Ovary (tissue), 10 donors: ENCODE measurements at places on chromosomes 2 and 18. TPM values are rescaled to one million over a fixed set of nuclear protein-coding genes. Genes with fewer than 3 reads are reported as not detected.

DNA sequence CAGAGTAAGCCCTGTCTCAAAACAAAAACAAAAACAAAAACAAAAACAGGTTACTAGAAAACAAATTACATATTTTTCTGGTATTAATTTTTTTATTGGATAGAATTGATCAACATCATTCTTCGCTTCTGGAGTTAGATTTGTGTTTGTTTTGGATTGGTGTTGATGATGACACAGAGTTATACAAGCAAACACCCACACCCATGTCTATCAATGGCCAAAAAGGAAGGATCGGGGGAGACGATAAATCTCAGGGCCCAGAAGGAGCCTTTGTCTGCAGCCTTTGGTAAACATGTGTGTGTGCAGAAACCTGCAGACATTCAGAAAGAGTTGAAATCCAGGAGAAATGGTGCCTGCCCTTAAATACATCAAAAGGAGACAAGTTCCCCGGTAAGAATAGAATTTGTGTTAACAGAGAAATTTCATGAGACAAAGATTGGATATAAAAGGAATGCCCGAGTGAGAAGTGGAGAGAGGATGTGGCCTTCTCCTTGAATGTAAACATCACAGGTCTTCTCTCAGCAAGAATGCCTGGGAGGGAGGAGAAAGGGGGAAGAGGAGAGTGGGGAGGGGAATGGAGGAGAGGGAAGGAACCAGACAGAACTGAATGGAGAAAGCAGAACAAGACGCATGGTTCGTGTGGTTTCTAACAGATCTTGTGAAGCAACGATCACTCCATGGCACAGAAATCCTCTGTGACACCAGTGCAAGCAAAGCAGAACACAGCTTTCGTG lies 40.4 kb upstream of the TMEM178A start:
- no peak for DNase-seq
- no peaks in the 10 kb centered on the region for H3K27me3 ChIP-seq
- H3K27ac ChIP-seq = no peak overlapping the region
- H3K4me1 ChIP-seq = no peaks in the 10 kb centered on the region

DNA sequence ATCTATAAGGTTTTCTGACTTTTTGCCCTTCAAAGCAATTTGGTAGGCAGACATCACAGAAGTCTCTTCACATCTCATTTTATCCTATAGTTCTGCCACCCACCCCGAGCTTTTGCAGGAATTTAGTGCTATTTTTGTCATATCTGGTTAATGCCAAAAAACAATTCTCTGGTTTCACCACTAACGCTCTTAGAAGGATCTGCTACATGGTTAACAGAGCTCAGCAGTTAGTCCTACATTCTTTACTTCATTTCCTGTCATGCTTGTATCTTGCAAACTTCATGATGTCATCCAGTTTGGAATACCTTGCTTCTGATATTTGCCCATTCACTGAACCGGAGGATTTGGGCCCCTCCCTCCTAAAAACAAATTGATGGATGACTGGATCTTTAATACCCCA lies 116.8 kb upstream of the SERPINE2 start:
- H3K27ac ChIP-seq = no peak overlapping the region
- DNase-seq = no peak
- no peak overlapping the region for H3K4me3 ChIP-seq
- H3K27me3 ChIP-seq = no peaks in the 10 kb centered on the region
- no peaks in the 10 kb centered on the region for H3K36me3 ChIP-seq

Gene SULT1C2
- 0.40 TPM for total RNA-seq

Gene HOXD9
- total RNA-seq = 20.6 TPM

GRCh38 chr2:102977426-102978090 lies 215.7 kb downstream of the TMEM182 start:
- no peak for DNase-seq
- H3K4me1 ChIP-seq = no peaks in the 10 kb centered on the region
- H3K27ac ChIP-seq = no peak overlapping the region
- H3K36me3 ChIP-seq = no peaks in the 10 kb centered on the region
- H3K27me3 ChIP-seq = no peaks in the 10 kb centered on the region

Gene KIAA2012
- total RNA-seq = 5.2 TPM

DNA sequence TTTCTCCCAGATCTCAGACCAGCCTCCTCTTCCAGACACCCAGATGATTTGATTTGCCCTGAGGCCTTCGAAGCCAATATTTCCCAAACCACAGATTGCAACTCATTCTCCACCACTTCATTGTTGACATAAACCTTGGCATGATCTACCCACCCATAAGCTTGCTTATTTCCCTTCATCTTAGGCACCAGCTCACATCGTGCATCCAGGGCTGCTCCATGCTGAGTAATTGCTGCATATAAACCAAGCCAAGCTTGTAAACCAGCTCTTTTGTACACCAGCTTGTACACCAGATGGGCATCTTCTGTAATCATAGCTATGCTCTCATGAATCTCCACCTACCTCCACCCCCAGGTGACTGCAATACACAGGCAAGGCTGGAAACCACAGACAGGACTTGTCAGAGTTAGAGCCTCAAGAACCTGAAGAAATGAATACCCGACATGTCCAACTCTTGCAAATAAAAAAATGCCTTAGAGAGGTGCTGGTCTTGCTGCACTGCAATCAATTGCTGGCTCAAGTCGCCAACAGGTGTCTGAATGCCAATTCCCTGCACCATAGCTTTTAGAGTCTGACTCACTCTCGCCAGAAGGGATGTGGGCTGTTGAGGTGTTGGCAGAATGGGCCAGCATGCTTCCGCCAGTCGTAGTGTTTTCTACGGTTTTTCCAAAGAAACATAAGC lies 31.5 kb downstream of the TRABD2A start:
- H3K36me3 ChIP-seq = no peaks in the 10 kb centered on the region
- H3K4me1 ChIP-seq = no peaks in the 10 kb centered on the region
- no peak overlapping the region for H3K4me3 ChIP-seq
- no peaks in the 10 kb centered on the region for H3K27me3 ChIP-seq
- no peak overlapping the region for H3K27ac ChIP-seq

DNA sequence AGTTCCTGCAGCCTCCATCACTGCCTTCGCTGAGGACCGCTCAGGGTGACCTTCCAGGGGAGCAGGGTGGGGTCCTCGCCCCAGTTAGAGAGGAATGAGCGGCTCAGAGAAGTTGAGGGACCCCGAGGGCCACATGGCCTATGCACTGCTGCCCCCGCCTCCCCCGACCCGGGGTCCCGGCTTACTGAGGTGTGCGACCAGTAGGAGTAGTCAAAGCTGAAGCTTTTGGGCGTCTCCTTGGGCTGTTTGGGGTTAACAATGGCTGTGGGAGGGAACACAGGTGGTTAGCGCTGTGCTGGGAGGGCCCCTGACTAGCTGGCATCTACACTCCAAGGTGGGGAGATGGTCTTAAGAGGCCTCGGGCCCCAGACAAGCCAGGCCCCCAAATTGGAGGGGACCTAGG lies 31.0 kb downstream of the KIF1A start:
- H3K27ac ChIP-seq = no peak overlapping the region
- no peaks in the 10 kb centered on the region for H3K27me3 ChIP-seq

DNA sequence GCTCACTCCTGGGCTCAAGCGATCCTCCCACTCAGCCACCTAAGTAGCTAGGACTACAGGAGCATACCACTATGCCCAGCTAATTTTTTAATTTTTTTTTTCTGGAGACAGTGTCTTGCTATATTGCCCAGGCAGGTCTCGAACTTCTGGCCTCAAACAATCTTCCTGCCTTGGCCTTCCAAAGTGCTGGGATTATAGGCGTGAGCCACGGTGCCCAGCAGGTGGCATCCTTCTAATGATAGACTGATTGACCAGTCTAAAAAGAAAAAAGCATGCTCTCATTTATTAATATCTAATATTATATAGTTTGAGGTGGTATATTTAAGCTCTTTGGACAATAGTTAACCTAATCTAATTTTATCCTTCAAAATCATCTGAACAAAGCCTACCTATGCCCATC lies 198.6 kb downstream of the CAMKMT start:
- no peak overlapping the region for H3K4me3 ChIP-seq
- no peak for DNase-seq
- no peaks in the 10 kb centered on the region for H3K27me3 ChIP-seq
- no peaks in the 10 kb centered on the region for H3K4me1 ChIP-seq
- H3K36me3 ChIP-seq = no peaks in the 10 kb centered on the region

GRCh38 chr2:98935111-98935770 lies 784 bp downstream of the CRACDL start:
- no peaks in the 10 kb centered on the region for H3K36me3 ChIP-seq
- peaks cover 7% of the 10 kb centered on the region for H3K4me1 ChIP-seq
- no peak overlapping the region for H3K27ac ChIP-seq
- no peaks in the 10 kb centered on the region for H3K27me3 ChIP-seq
- H3K4me3 ChIP-seq = peak overlapping the region; percentile 29

- H3K4me3 ChIP-seq = no peak overlapping the region
- no peak overlapping the region for H3K27ac ChIP-seq
- H3K36me3 ChIP-seq = no peaks in the 10 kb centered on the region
- no peaks in the 10 kb centered on the region for H3K27me3 ChIP-seq
- peaks cover 7% of the 10 kb centered on the region for H3K4me1 ChIP-seq
Measured at GRCh38 chr2:46886268-46887027, 29.2 kb downstream of the MCFD2 start.

Gene DNAH6
- 5.8 TPM for total RNA-seq

DNA sequence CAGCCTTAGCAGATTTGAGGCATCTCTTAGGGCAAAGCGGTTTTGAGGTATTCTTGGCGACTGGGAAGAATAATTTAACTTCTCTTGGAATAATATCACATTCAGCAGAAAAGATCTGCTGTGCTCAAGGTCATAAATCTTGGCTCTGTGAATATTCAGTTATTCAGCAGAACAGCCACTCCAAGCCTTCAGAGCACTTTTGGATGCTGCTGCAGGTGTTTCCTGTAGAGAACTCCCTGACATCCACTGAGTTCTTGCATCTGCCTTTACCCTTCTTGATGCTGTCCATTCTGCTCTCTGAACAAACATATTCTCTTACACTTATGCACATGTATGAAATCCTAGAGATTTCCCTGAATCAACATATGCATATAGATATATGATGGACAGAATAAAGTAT lies 390.3 kb downstream of the NRXN1 start:
- no peaks in the 10 kb centered on the region for H3K27me3 ChIP-seq
- H3K4me1 ChIP-seq = no peaks in the 10 kb centered on the region
- H3K27ac ChIP-seq = no peak overlapping the region
- no peak overlapping the region for H3K4me3 ChIP-seq
- DNase-seq = no peak

DNA sequence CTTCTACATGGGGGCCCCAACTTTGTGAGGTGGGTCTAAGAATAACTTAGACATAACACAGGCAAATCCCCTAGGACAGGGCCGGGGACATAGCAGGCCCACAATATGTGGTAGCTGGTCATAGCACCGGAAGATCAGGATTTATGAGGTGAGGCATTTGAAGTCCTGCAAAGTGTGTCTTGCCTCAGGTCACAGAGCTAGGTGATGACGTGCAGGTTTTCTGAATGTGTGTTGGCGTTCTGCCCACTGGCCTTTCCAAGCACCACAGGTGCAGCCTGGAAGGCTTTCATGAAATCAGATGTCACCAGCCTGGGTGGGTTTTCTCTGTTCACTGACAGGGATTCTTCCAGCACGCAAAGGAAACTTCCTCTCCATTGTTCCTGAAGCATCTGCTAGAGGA lies 119.1 kb downstream of the LRATD1 start:
- no peak overlapping the region for H3K27ac ChIP-seq
- H3K4me3 ChIP-seq = no peak overlapping the region
- H3K4me1 ChIP-seq = no peaks in the 10 kb centered on the region
- no peak for DNase-seq
- no peaks in the 10 kb centered on the region for H3K36me3 ChIP-seq

Gene TTC31
- total RNA-seq = 15.7 TPM

Gene DSG1
- not detected for total RNA-seq

GRCh38 chr18:10453261-10453805 lies 1.1 kb upstream of the APCDD1 start:
- DNase-seq = peak; percentile 59
- H3K27ac ChIP-seq = peak overlapping the region; percentile 42
- peaks cover 9% of the 10 kb centered on the region for H3K4me1 ChIP-seq
- H3K27me3 ChIP-seq = no peaks in the 10 kb centered on the region

Gene GATA6
- total RNA-seq = 179 TPM

GRCh38 chr2:151423760-151424159 lies 14.1 kb downstream of the RIF1 start:
- no peak for DNase-seq
- H3K27me3 ChIP-seq = no peaks in the 10 kb centered on the region
- no peak overlapping the region for H3K4me3 ChIP-seq

DNA sequence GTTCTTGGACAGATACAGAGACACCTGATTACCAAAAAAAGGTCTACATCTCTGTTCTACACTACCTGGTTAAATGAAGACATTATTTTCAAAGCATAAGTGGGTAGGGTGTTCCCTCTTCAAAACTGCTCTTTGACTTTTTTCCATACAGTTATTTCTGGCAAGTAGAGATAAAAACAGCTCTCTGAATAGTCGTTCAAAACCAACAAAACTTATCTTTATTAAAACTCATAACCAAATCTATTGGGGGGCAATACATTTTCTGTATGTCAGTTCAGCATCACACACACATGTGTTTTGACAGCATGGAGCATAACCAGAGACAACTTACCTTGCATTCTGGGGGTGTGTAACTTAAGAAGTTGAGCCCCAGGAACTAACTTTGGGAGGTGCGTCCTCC lies 149.0 kb upstream of the EPC2 start:
- H3K27ac ChIP-seq = no peak overlapping the region
- no peaks in the 10 kb centered on the region for H3K36me3 ChIP-seq
- no peaks in the 10 kb centered on the region for H3K27me3 ChIP-seq
- H3K4me3 ChIP-seq = no peak overlapping the region
- H3K4me1 ChIP-seq = no peaks in the 10 kb centered on the region
- no peak for DNase-seq
